Activated T-cell treated with anti-CD3 and anti-CD28 coated beads, Interleukin-2, amount 50 U/mL, for 72 hours (primary cell): ENCODE measurements at places on chromosomes 7 and 10. TPM values are rescaled to one million over a fixed set of nuclear protein-coding genes. Genes with fewer than 3 reads are reported as not detected.

Gene GRM3
- total RNA-seq = not detected

Gene EBLN1
- not detected for total RNA-seq

Gene LBX1
- total RNA-seq = not detected

Gene CRTAC1
- total RNA-seq = not detected

Gene SLC26A5
- not detected for total RNA-seq

Gene TMEM178B
- 1.0 TPM for total RNA-seq

Gene PRSS1
- total RNA-seq = not detected

Gene NRP1
- total RNA-seq = 0.84 TPM

Gene SPDYE6
- not detected for total RNA-seq

Gene NUDT13
- total RNA-seq = 0.60 TPM

Gene PTPN20
- 1.1 TPM for total RNA-seq

Gene AASS
- 3.5 TPM for total RNA-seq

DNA sequence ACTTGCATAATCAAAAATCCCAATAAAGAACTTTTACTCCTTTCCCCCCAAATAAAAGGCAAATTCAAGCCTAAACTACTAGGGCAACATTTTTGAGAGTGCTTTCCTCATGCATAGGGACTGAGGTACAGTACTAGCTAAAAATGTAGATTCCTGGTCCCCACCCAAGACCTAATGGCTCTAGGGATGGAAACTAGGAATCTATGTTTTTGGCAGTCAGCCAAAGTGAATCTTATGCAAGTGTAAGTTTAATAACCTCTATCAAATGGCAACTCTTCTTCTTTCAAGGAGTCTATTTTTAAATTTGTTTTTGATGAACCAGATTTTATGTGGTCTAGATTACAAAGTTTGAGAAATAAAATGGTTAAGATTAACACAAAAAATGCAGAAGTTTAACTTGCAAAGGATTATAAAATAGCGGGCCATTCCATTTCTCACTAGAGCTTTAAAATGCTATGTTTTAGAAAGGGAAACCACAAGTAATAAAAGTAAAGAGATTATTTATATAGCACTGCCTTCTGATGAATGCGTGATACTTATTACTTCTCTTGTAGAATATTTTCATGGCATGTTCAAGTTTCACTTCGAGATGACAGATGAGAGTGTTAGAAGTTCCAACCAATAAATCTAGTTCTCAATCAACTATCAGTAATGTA, 70.4 kb upstream of the MDFIC start:
- no peak for DNase-seq

- no peak for DNase-seq
Measured at GRCh38 chr10:109156396-109156795, 766.9 kb downstream of the XPNPEP1 start.

- no peak for DNase-seq
Measured at GRCh38 chr7:87398446-87398845, 53.0 kb downstream of the CROT start.

- no peak for DNase-seq
Measured at GRCh38 chr7:127477295-127478023, 85.0 kb upstream of the ZNF800 start.

GRCh38 chr10:122445469-122445868, 9.0 kb upstream of the ARMS2 start:
- DNase-seq = no peak

- peak; percentile 46 for DNase-seq
Measured at GRCh38 chr7:139940866-139941265, 111.8 kb downstream of the TBXAS1 start.

- no peak for DNase-seq
Measured at GRCh38 chr7:110766864-110767263, 324.1 kb upstream of the LRRN3 start.

- no peak for DNase-seq
Measured at GRCh38 chr7:147193476-147193875, 1076.9 kb downstream of the CNTNAP2 start.

DNA sequence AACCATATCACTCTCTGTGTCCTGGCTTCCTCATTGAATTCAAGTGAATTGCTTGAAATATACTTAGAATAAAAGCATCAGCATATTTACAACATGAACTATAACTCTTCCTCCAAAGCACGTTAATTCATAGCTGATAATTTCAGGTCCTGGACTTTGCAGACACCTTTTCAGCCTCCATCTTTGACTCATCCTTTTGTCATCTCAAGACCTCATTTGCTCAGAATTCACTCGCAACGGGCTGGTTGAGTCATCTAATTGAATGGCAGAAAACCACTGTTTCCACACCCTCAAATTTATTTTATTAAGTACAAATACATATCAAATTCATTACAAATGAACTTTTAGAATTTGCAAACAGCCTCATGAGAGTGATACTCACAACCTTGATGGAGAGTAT, 545.7 kb downstream of the GATA3 start:
- no peak for DNase-seq

DNA sequence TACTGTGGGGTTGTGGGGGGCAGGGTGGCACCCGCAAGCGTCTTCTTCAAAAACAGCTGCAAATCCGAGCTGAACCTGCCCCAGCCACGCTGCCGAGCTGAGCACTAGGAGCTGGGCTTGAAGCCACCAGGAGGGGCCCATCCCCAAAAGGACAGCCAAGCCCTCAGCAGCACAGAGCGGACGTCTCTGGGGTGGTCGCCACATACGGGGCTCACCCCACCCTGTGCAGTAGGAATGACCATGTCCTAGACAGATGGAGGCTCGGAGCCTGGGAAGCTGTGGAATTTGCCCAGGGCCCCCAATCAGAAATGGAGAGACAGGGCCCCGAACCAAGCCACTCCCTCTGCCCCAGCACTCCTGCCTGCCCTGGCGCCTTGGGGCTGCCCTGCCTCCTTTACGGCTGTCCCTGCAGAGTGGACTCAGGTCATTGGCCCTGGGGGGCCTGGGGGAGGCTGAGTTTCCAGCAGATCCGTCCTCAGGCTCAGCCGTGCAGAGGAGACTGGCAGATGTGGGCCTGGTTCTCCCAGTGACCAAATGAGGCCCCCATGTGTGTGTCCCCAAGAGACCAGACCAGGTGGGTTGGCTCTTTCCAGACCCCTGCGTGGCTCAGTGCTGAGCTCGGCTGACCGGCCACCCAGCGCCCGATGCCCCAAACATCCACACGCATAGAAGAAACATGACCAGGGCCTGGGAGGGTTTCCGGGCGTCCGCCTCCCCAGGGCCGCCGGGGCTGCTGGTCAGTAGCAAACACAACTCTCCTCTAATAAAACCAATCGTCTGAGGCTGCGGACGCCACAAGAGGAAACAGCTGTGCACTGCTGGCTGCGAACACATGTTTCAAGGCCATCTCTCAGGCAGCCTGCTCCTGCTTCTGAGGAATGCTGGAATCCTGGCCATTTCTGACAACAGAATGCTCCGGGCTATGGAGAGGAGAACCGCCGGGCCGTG, 54.9 kb downstream of the PDGFA start:
- no peak for DNase-seq

DNA sequence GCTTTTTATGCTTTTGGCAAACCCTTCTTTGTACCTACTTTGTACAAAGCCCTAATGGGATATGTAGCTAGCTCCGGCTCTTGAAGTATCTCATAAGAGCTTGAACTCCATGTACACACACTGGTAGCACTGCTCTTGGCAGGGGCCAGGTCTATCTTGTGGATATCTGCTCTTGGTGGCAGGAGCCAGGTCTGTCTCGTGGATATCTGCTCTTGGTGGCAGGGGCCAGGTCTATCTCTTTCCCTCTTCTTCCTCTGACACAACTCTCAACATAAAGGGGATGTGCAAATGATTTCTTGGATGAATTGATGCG, 91.9 kb downstream of the WNT2 start:
- no peak for DNase-seq

- no peak for DNase-seq
Measured at GRCh38 chr7:143434660-143435059, 8.6 kb upstream of the TAS2R60 start.

DNA sequence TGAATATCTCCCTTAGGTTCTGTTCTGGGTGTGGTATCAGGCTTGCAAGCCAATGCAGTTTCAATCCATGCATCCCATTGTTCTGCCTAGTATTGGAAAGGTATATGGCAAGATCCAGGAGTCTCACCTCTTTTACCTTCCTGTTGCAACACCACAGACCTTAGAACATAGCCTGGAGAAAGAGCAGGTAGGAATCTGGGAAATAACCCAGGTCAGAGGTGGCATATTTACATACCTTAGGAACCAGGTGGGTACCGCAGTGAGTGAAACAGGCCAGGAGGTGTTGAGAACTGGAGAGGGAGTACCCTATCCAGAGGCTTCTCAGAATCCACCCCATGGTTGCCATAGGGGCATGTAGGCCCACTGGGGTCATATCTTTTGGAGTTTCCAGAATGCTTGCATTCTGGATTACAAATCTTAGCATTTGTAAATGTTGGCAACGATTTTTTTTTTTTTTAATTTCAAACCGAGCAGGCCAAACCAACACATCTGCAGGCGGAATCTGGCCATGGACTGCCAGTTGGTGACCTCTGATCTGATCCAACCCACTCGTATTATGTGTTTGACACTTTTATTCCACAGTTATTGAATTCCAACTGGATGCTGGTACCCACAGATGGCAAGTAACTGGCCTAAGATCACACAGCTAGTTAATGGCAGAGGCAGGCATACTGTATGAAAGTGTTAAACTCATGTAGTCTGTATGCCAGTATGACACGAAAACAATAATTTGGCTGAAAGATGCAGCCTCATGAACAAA, 180.3 kb upstream of the TCF7L2 start:
- DNase-seq = no peak

GRCh38 chr10:116084161-116084560, 188.8 kb downstream of the GFRA1 start:
- no peak for DNase-seq

GRCh38 chr10:30728766-30729165, 99.2 kb upstream of the LYZL2 start:
- no peak for DNase-seq

GRCh38 chr7:116742641-116743040, 70.6 kb downstream of the MET start:
- DNase-seq = no peak

DNA sequence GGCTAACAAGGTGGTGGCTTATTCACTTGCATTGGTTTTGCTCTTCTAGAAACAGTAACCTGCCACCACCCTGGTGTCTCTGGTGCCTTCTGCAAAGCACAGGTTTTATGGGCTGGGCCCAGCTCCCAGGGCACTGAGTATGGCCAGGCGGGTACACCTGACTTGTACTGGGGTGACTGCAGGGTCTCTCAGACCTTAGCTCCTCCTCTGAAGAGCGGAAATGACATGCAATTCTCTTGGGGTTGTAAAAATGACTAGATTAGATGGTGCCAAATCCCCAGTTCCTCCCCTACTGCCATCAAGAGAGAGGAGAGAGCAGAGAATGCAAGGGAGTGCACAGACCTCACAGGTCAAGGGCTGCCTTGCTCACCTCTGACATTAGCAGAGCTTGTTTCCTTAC, 14.7 kb downstream of the ESYT2 start:
- DNase-seq = peak; percentile 64

- no peak for DNase-seq
Measured at GRCh38 chr7:116621649-116622048, 50.3 kb upstream of the MET start.

- DNase-seq = no peak
Measured at GRCh38 chr10:84184517-84184916, 9.8 kb upstream of the CDHR1 start.

- no peak for DNase-seq
Measured at GRCh38 chr7:146116521-146117222, at the start of gene CNTNAP2. TSS of gene CNTNAP2 (plus strand) at chr7:146116801. CDS start at chr7:146116877, 76 bp downstream.

- no peak for DNase-seq
Measured at GRCh38 chr7:83005410-83005809, 157.3 kb downstream of the PCLO start.

DNA sequence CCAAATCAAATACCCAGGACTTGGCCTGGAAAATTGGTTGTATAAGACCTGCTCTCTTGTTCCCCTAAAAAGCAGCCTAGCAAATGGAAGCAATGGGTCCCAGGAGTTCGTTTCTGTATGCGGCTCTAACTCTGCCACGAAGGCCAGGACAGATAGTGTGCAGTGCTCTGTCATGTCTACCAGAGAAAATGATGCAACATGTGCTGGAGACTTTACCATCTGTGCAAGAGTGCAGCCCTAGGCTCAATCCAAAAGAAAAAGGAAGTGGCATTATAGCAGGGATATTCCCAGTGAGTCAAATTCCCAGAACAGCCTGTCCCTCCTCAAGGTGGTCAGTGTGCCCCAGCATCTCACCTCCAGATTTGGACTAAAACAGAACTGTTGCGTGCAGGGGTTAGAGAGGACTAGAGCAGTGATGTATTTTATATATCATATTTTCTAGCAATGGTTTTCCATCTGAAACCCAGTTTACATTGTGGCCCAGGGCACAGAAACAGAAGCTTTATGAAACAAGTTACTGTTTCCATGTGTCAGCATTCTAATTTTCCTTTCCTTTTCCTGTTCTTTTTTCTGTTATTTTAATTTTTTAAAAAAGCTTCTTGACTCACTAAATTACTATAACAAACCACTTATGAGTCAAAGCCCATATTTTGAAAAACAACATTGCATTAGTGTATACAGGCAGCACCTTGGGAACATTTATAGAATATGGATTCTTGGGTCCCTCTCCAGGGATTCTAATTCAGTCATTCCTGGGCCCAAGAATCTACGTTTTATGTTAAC, 311.2 kb downstream of the RNLS start:
- DNase-seq = no peak

- DNase-seq = no peak
Measured at GRCh38 chr10:70007116-70007820, 45.4 kb upstream of the MACROH2A2 start.

GRCh38 chr10:124007773-124008145, 85.6 kb downstream of the CHST15 start:
- no peak for DNase-seq

DNA sequence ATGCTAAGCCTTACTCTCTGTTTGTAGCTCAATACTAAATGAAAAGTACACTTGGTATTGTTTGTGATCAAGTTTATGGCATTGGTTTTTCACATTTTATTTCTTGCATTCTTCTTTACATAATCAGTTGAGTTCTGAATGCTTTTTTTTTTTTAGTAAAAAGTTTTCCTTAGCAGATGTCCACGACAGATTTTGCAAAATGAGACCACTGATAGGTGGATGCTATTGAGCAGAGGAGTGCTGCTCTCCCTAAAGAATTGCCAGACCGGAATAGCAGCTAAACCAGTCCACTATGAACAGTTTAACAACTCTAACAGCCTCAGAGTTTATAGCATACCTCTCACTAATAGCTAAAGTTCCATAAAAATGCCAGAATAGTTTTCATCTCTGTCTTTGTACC, 225.1 kb upstream of the CACNA2D1 start:
- no peak for DNase-seq

GRCh38 chr10:28217848-28218247, 85.0 kb downstream of the MPP7 start:
- DNase-seq = peak; percentile 8
